ENCODE measurements at places on chromosomes 1 and 21.

- DNase-seq: no peak
Measured at GRCh38 chr1:10814312-10814711, 17.9 kb upstream of the CASZ1 start.

DNA sequence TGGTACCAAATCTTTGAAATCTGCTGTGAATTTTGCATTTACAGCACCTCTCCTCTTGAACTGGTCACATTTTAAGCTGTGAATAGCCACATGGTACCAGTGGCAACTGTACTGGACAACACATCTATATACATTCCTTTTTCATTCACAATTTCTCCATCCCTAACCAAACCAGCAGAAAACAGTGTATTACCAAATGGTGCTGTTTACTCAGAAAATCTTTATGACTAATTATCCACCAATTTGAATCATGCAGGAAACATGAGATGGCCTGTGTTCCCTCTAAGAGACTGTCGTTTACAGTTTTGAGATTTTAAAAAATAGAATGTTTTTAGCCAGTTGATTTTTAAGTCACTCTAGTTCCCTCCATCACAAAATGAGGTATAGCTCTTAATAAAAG is 17.6 kb upstream of the CCT8 start:
- DNase-seq: peak; percentile 64

DNA sequence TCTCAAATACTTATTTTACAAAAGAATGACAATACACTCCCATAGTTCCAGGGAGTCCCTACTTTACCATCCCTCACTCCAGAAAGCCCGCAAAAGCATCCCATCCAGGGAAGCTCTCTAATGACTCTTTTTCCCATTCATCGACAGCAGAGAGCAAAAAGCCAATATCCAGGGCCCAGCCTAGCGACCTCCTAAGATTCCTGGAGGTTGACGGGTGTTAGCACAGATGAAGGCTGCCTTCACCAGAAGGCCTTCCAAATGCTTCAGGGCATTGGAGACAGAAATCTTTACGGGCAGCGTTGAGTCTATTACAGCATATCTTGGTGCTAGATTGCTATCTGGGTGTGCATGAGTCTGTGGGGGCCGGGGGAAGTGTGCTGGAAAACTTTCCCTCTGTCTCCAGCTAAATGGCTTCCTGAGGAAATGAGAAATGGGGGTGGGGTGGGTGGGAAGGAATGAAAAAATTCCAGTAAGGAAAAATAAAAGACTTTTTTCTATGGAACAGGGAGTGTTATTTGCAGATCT is 136.6 kb downstream of the PROX1 start:
- DNase-seq: peak; percentile 86

DNA sequence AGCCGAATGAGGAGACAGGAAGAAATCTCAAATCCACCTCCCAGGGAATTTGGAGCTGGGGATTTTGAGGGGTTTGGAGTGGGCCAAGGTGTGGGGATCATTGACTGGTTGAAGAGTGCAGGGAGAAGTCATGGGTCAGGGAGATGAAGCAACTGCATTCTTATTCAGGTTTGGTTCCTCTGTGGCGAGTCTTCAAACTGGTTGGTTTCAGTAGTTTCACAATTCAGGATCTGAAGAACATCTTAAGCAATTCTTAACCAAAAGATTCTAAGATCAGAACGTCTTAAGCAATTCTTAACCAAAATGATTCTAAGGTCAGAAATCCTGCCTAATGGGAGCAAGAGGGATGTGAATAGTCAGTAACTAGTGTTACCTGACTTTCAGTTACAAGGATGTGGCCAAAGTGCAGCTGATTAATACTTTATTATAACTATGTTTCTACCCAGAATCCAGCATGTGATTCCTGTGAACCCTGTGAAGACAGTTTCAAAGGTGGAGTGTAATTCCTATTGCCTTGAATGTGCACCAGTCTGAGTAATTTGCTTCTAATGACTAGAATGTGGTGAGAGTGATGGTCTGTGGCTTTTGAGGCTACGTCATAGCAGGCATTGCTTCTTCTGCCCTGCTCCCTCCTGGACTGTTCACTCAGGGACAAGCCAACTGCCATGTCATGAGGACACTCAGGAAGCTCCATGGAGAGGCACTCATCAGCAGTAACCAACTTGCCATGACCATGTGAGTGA is 61.2 kb downstream of the OLFML3 start:
- peak; percentile 18 for DNase-seq

- no peak for DNase-seq
Measured at GRCh38 chr1:113438505-113439276, 48.4 kb downstream of the MAGI3 start.

DNA sequence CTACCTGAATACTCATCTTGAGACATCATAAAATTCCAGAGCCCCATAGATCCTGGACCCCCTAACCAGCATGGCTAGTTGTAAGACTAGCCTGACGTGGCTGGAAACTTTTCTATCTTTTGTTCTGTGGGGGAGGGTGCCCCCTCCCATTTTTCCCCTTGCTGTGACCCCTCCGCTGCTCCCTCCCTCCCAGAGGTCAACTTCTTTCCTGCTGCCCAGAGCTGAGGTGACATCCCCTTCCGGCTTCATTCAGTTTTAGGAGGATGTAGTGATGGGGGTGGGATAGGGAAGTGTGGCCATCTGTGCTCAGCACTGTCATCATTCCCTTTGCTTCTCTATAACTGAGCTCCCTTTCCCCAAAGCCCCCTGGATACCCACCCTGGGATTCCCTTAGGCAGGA is 4.4 kb upstream of the SLC41A1 start:
- DNase-seq: no peak

GRCh38 chr1:227038401-227038800 is 98.3 kb downstream of the COQ8A start:
- DNase-seq: peak; percentile 2

DNA sequence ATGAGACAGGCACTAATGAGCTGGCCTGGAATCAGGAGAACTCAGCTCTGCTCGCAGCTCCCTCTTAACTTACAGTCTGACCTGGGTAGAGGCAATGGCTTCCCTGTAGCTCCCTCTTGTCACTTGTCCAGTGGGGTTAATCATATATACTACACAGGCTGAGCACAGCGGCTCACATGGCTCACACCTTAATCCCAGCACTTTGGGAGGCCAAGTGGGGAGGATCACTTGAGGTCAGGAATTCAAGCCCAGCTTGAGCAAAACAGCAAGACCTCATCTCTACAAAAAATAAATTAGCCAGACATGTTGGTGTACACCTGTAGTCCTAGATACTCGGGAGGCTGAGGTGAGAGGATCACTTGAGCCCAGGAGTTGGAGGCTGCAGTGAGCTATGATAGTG is 4.2 kb downstream of the S100A6 start:
- DNase-seq: no peak

- DNase-seq: no peak
Measured at GRCh38 chr1:84257617-84258016, 43.9 kb upstream of the SAMD13 start.

DNA sequence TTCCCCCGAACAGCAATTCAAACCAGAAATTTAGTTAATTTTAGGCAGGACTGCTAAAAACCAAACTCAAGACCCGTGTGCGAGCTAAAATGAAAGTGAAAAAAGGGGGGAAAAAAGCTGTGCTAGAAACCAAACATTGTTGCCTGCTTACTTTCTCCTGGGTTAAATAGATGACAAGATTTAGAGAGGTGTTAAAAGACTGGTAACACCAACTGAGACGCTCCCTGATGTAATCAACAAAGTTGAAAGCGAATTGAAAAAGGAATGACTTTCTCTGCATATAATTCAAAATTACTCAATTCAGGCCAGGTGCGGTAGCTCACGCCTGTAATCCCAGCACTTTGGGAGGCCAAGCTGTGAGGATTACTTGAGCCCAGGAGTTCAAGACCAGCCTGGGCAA is 6.8 kb downstream of the CDCA8 start:
- no peak for DNase-seq

GRCh38 chr1:43653339-43653738 is 3.4 kb downstream of the KDM4A start:
- DNase-seq: peak; percentile 38

DNA sequence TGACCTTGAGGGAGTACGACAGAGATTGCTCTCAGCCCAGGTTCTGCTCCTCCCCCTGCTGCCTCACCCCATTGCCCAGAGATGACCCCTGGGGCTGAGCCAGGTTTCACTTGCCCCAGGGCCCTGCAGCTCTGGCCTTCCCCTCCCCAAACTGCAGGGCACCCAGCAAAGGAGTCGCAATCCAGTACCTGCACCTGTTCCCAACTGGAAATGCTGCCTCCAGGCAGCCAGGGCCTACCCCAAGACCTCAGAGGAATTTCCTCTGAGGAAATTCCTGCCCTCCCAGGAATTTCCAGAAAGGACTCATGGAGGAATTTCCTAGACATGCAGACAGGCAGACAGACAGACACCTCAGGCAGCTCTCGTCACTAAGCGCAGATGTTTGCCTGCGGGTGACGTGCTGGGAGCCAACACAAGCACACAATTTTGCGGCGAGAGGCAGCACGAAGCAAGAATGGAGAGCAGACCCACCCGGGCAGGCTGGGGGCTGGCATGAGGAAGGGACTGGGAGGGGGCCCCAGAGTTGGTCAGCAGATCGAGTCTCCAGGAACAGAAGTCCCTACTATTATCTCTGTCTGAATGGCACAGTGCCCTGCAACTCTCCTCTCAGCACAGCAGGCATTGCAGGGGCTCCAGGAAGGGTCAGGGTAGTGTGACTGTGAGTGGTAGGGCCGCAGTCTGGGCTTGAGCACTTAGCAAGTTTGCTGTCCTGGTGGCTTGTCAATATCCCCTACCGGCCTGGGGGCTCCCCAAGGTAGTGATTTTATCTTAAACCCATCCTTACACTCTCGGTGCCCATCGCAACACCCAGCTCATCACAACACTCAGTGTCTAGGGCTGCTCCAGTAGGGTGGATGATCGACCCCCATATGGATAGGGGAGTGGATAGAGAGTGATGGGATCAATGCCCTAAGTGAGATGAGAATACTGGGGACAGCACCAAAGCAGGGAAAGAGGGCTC is 2.9 kb upstream of the EFNA1 start:
- DNase-seq: peak; percentile 74

GRCh38 chr1:89277725-89278124 is 5.1 kb upstream of the GBP5 start:
- no peak for DNase-seq

- peak; percentile 82 for DNase-seq
Measured at GRCh38 chr1:247906504-247907047, 11.2 kb downstream of the OR2W3 start.

GRCh38 chr1:37479255-37480124 is 5.1 kb downstream of the ZC3H12A start:
- DNase-seq: peak; percentile 88

GRCh38 chr1:208835097-208835463 is 590.9 kb upstream of the PLXNA2 start:
- DNase-seq: no peak

DNA sequence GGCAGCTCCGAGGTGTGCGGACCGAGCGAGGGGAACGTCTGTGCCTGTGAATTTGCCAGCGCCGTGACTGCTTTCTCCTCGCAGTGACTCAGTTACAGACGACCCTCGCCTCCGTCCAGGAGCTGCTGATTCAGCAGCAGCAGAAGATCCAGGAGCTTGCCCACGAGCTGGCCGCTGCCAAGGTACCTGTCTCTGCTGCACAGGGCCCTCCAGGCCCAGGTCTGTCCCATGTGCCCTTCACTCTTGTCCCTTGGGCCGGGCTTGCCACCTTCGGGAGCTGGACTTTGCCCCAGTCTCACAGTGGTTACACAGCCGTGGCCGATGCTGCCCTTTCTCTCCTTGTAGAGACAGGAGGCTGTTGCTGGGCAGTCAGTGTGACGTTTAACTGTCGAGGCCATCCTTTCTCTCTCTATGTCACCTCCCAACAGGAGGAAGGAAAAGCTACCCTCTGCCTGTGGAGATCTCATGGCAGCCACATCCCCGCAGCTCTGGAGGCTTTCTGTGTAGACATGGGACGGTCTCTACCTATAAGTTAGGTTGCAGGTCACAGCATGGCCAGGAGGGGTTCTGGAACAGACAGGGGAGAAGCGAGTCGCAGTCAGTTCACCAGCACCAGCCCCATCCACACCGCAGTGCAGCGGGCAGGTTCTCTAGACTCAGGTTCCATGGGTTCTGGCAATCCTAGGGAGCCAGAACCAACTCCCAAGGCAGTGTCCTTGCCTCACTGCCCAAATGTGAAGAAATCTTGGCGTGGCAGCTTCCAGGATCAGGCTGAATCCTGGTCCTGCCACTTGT is 149.7 kb downstream of the PEX14 start:
- DNase-seq: no peak

GRCh38 chr1:183029591-183030000 is 6.4 kb downstream of the LAMC1 start:
- peak; percentile 62 for DNase-seq

DNA sequence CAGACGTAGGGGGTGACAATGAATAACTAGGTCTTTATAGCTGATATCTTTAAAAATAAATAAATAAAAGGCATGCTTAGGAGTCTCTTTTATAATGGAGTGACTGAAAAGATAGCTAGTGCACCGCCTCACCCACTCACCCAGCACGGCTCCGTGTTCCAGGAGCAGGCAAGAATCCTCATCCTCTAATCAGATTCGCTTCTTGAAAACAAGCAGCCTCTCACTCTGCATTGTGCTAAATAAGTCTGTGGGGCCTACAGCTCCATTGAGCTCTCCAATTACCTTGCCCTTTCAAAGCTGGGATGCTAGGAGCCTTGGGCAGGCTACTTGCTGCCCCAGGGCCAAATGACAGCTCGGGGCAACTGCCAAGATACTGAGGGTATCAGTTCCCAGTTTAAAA is 91.5 kb downstream of the TIAM1 start:
- DNase-seq: no peak

DNA sequence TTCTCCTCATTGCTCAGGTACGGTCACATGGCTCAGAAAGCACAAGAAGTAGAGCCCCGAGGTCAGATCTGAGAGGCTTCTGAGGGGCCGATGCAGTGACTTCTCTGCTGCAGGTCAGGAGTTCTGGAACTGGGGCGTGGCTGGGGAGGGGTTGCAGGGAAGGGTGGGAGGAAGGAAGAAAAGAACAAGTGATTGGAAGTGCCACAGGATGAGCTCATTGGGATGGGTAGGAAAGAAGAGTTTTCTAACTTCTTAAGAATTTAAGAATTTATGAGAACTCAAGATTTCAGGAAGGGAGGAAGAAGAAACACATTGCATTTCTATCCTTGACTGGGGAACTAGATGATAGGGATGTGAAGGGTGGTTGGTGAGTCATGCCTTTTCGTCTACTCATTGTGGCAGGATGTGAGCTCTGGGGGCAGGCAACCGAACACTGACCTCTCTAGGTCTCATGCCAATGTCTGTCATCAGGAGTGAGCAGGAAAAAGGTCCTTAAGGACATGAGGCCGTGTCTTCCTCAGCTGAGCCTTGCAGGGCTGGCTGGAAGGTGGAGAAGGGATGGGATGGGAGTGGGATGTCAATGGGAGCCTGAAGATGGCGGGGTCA is 497 bp downstream of the FCRLB start:
- DNase-seq: peak; percentile 92

GRCh38 chr1:219993554-219994433 is 52.5 kb downstream of the EPRS1 start:
- no peak for DNase-seq

DNA sequence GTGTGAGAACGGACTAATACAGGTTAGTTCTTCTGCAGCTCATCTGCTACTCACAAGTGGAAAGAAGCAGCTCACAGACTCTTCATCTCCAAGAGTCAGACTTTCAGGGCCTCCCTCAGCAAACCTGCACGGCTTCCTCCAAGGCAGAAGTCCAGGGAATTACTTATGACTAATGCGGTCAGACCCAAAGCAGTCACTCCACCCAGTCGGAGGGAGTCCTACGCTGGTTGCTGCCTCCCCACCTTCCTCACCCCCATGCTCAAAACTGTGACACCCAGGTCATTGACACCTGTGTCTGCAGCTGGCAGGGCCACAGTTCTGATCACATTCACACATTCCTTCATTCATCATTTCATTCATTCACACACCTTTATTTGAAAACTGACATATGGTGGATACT is 38.4 kb upstream of the PRDM2 start:
- peak; percentile 25 for DNase-seq

- DNase-seq: no peak
Measured at GRCh38 chr1:21837476-21837875, 25.4 kb downstream of the LDLRAD2 start.
